ENCODE measurements at places on chromosomes 7 and 10.

DNA sequence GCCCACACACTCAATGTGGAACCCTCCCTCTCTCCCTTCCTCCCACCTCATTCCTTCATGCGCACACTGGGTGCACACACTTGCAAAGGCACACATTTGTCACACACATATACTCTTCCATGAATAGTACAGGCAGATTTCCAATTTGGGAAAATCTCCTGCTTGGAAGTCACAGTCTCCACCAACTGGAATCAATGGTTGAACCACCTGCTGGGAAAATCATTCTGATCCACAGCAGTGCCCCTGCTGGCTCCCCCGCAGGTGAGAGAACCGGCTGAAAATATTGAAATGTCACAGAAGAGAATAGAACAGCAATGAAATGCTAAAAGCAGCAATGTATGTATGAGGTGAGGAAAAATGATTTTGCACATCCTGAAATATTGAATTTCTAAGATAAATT is 232.7 kb downstream of the ADAM12 start:
- no peak for DNase-seq

DNA sequence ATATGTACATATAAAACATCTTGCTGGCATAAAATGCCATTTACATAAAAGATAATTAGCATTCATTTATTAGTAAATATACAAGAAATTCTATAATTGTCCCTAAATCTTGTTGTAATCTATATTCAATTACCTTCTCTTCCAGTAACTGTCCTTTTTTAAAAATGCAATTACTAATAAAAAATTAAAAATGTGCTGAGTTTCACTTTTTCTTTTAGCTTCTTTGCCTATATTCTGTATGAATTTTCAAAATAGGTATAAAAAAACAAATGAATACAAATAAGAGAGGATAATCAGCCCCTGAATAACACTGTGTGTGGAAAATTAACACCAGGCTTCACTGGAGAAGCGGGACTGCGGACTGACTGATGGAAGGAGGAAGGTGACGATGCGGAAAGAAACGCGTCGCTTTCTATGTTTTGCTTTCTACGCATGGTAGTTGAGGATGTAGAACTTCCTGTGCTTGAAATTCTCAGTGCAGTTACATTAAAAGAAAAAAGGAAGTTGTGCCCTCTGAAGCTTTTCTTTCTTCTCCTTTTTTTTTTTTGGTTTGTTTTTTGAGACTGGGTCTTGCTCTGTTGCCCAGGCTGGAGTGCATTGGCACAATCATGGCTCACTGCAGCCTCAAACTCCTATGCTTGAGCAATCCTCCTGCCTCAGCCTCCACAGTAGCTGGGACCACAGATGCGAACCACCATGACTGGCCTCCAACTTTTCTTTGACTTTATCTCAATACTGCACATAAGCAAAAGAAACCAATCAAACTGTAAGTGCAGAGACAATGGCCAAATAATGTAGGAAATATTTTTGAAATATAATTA is 7.4 kb upstream of the ZMYND11 start:
- DNase-seq: no peak

- no peak for DNase-seq
Observed at GRCh38 chr10:132748545-132749370, 37.2 kb downstream of the NKX6-2 start.

- DNase-seq: no peak
Observed at GRCh38 chr7:105877736-105878135, 1.3 kb upstream of the ATXN7L1 start.

GRCh38 chr7:74002474-74003017 is 25.4 kb upstream of the ELN start:
- DNase-seq: no peak

GRCh38 chr7:17370901-17371585 is 72.6 kb downstream of the AHR start:
- no peak for DNase-seq

DNA sequence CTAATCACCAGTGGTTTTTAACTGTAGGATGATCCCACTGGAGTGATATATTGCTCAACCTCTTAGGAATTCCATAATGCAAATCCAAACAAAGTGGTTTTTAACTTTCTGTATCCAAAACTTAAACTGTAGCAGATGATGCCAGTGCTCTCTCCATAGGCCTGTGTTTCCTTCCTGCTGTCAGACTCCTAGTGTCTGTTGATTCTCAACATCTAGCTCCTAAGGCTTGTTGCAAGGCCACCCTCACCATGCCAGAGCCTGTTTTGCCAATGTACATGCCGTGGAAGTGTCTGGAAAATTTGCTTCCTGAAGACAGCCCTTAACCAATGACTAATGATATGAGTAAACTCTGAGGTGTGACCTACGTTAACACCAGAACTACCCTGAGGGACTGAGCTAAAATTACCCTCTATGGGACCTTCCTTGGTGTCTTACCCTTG is 39.3 kb downstream of the C1GALT1 start:
- DNase-seq: no peak

GRCh38 chr7:24119852-24120251 is 164.1 kb upstream of the NPY start:
- DNase-seq: no peak

DNA sequence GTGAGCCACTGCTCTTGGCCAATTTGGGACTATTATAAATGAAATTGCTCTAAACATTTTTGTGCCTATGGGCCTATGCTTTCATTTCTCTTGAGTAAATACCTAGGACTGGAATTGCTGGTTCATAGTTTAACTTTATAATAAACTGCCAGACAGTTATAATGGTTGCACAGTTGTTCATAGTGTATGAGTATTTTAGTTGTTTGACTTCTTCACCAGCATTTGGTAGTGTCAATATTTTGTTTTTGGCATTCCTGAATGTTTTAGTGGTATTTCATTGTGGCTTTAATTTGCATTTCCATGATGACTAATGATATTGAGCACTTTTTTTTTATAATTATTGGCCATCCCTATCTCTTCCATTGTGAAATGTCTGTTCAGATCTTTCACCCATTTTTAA is 29.5 kb downstream of the PLEKHA8 start:
- no peak for DNase-seq

- DNase-seq: no peak
Observed at GRCh38 chr10:34121781-34122622, 693.1 kb downstream of the PARD3 start.

- no peak for DNase-seq
Observed at GRCh38 chr10:20993830-20994527, 96.9 kb upstream of the NEBL start.

DNA sequence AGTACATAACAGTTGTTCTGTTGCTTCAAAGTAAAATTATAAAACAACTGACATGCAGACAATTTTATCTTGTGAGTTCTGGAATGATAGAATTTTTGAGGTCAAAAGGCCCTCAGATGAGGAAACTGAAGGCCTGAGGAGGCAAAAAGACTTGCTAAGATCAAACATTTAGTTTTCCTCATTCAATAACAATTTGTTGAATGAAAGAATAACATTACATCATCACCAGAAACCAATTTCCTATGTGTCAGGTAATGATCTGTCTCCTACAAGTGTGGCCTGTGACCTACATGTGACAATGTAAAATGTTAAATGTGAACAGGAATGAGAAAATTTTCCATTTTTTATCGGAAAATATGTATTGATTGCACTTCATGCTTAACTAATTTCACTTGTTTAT is 16.6 kb upstream of the ASB4 start:
- DNase-seq: no peak

DNA sequence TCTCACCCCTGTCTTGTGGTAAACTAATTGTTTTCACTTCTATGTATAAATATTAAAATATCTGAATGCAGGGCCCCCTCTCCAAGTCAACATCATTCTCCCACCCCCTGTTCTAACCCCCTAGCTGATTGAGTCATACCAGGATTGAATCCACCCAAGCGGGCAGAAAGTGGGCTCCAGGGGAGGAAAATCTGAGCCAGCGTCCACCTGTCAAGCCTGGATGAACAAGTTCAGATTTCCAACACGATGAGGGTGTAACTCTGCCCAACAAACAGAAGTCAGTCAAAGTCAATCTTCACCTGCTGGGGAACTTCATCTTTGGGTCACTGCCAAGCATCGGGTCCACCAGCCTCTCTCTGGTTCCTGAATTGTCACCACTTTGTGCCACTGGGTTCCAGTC is 162.9 kb upstream of the CELF2 start:
- no peak for DNase-seq

DNA sequence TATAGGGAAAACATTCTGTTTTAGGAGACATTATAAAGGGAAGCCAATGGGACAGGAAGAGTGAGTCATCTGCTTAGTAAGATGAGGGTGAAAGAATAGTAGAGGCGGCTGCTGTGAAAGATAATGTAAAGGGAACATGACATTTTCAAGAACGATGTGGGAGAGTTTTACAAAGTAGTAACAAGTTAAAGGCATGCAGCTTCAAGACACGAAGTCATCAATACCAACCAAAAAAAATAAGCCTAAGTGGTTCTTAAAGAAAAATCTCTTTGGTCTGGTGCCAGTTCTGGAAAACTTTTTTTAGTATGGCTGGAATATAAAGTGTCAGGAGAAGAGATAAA is 6.1 kb downstream of the GSTO1 start:
- no peak for DNase-seq

DNA sequence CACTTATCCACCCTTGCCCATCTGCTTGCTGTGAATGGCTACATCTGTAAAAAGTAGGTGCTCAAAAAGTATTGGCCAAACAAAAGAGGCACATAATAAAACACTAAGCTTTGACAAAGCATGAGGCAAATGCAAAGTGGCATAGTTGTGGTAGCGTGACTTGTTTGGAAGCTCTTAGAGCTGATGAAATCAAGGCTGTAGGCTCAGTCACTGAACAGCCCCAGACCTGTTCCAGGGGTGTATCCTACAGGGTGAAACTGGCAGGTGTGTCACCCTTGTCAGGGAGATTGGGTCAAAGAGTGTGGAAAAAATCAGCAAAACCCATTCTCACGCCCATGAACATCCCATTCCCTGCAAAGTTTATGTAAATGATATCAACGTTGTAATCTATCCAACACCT is 427.4 kb downstream of the PLXNA4 start:
- DNase-seq: no peak

- no peak for DNase-seq
Observed at GRCh38 chr10:102800611-102801335, 36.4 kb downstream of the CYP17A1 start.

- no peak for DNase-seq
Observed at GRCh38 chr10:76347832-76348231, 916.4 kb downstream of the LRMDA start.

GRCh38 chr10:2981361-2981801 is 86.0 kb upstream of the PFKP start:
- DNase-seq: no peak

GRCh38 chr10:63573068-63573697 is 52.0 kb downstream of the REEP3 start:
- no peak for DNase-seq

GRCh38 chr10:11898372-11899066 is 75.4 kb downstream of the PROSER2 start:
- no peak for DNase-seq

DNA sequence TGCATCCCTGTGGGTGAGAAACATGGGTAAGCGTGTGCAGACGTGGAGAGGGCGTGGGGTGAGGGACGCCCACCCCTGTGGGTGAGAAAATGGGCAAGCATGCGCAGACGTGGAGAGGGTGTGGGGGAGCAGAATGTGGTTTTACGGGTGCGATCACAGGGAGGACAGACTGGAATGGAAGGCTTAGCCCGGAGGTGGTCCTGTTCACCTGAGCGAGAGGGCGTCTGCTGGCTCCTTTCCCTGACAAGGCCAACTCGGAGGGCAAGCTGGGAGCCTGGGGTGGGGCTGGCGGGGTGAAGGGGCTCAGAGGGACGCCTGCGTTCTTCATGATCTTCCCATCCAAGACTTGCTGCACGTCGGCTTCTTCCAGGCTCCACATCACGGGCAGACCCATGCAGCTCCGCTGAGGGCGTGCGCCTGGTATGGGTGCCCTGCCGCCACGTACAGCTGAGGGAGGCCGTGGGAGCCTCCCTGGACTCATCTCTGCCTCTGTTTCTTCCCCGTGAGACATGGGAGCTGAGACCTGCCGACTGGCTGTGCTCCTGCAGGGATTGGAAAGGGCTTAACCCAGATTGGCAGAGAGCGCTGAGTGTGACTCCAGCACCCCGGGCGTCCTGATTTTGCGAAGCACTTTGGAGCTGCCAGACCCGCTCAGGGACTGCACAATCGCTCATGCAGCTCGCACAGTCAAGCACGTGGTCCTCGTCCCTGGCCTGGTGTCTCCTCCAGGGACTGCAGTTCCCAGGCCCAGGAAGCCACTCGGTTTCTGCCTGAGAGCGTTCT is 74.3 kb upstream of the SHH start:
- DNase-seq: no peak

DNA sequence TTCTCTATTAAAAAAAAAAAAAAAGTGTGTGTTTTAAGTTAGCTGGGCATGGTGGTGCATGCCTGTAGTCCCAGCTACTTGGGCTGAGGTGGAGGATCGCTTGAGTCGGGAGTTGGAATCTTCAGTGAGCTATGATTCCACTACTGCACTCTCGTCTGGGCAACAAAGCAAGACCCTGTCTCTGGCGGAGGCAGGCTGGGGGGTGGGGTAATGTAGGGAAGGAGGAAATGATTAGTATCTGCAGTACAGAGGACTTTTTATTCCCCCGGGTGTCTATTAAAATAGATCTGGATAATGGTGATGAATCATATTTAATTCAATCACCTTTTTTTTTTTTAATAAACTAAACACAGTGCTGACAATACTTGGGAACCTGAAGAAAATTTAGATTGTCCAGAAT is 6.5 kb downstream of the CBX3 start:
- DNase-seq: no peak

GRCh38 chr7:76302347-76303201 is at the start of gene HSPB1:
HSPB1 (plus strand) TSS chr7:76302673; CDS start chr7:76302713, 40 bp downstream.
- DNase-seq: peak; percentile 56

- DNase-seq: no peak
Observed at GRCh38 chr10:115209133-115209532, 116.0 kb downstream of the ATRNL1 start.

DNA sequence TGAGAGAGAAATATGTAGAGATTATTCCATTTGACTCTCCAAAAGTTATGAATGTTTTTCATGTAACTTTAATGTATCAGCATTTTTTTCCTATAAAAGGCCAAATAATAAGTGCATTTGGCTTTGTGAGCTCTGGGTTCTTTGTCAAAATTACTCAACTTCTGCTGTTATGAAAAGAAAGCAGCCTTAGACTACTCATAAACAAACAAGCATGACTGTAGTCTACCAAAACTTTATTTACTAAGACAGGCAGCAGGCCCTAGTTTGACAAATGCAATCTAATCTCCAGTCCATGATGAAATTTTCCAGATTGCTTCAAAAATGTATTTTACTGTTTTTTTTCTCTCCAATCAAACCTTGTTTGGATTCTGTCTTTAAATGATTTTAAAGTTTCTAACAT is 46.3 kb downstream of the MRPL32 start:
- no peak for DNase-seq
